Omental fat pad (tissue), 4 donors: ENCODE measurements at places on chromosomes 5 and 9. TPM values are rescaled to one million over a fixed set of nuclear protein-coding genes. Genes with fewer than 3 reads are reported as not detected.

GRCh38 chr5:118371973-118372831, 616.1 kb downstream of the DTWD2 start:
- no peak for DNase-seq

The PROB1 gene
- 1.4 TPM for total RNA-seq

- DNase-seq, result no peak
These were observed 99.9 kb upstream of the PITX1 start for GRCh38 chr5:135133698-135134515.

- DNase-seq, result no peak
These were observed 92.0 kb upstream of the SSBP2 start for GRCh38 chr5:81842795-81843398.

DNA sequence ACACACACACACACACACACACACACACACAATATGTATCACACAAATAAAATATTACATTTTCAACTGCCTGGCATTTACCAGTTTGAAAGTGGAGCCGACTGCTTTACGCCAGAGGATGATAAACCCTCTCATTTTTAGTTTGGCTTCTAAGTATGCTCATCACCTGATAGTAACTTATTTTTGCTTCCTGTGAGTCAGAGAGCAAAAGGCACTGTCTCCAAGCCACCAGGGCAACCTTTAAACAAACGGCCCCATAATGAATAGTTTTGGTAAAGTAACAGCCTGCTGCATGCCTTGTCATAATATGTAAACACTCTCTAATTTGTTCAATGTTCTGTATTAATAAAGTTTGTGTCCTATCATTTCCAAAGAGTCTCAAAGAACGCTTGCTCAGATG, 26.9 kb downstream of the KLF4 start:
- no peak for DNase-seq

DNA sequence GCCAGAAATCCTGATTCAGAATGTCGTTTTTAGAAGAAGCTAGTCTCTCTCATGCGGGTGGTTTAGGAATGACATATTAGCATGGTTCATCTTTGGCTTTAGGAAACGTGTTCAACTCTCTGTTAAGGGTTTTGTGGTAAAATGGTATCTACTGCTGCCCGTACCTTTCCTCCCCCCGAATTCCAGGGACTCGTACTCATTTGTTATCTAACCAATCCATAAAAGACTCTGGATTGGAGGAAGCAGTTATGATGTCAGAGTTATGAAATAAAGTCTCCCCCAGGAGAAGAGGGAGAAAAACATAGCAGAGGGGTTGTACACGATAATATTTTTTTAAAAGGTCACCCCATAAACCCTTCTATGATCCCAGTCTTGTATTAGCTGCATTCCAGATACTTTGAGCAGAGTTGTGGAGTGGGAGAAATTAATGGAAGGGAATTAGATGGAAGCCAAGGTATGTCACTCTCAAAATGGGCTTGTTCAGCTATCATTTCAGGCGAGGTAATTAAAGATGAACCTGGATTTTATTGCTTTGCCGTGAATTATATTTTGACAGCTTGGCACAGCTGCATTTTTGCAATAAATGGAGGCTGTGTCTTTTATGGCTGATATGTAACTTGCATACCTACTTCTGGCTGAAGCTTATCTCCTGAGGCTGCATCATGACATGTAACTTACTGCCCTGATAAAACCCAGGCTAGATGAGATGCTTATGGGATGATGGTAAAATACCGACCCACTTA, 31.3 kb downstream of the RAI14 start:
- DNase-seq, result no peak

The SLC4A9 gene
- 0.19 TPM for total RNA-seq

DNA sequence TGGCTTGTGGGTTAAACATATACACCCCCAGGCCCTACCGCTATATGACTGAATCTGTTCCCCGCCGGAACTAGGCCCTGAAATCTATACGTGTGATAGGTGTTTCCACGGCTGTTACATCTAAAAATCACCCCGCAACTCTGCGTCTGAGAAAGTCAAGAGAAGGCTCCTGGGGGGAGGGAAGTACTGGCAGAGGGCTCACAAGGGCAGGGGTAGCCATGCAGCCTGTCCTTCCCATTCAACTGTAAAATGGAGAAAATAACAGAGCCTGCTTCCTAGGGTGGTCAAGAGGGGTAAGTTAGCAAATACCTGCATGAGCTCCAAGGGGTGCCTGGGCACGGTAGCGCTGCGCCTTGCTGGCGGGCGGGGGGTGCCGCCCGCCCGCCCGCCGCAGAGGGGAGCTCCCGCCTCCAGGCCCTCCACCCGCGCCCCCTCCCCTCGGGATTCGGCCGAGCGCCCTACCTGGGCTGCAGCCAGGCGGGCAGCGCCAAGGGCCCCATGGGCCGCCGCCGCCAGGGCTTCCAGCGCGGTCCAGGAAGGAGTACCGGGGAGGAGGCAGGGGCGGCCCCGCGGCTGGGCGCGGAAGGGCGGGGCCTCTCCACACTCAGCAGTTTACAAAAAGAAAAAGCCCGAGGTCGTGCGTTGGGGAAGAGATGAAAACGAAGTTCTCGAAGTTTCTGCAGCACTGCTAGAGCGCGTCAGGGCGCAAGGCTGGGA, at the start of gene HACD4:
Gene HACD4, minus strand, starts transcription at position 550 of the 717 bp plus-strand sequence. Its CDS starts 50 bp downstream, at position 500.
- DNase-seq, result no peak

The SUSD3 gene
- total RNA-seq, result 17.8 TPM

The C9orf153 gene
- 0.46 TPM for total RNA-seq

DNA sequence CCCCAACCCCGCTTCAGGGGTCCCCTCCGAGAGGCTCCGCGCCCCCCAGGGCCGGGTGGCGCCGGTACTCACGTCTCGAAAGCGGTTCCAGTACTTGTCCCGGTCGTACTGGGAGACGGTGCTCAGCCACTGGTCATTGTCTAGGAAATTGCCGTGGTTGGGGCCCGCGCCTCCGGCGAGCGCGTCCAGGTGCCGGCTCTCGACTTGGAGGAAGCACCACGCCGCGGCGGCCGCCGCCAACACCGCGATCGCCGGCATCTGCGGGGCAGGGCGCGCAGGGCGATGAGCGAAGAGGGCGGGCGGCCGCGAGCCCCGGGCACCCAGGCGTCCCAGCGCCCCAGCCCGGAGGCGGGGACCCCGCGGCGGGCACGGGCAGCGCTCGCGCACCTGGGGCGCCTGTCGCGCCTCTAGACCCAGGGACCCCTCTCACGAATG, 808 bp downstream of the SPOCK1 start:
- no peak for DNase-seq

- DNase-seq, result no peak
These were observed 1.0 kb downstream of the BASP1 start for GRCh38 chr5:17218353-17219005.

- DNase-seq, result no peak
These were observed 91.4 kb downstream of the ANGPTL2 start for GRCh38 chr9:127030814-127031740.

GRCh38 chr5:75054134-75054930, 2.0 kb upstream of the GCNT4 start:
- DNase-seq, result no peak

The WNT8A gene
- total RNA-seq, result not detected

DNA sequence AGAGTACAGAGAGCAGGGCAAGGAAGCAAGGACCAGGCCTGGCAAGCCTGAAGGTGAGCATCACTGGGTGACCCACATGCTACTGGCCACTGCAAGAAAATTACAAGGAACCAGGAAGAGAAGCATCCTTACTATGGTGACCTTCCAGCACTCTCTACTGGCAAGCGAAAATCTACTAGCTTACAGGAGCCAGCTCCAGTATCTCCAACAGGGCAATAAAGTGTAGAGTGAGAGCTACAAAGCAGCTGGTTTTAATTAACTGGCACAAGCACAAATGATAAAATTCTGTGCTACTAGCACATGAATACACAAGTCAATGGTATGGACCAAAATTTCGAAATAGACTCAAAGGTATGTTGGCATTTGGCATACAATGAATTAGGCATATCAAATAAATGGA, 113.3 kb upstream of the CAST start:
- DNase-seq, result no peak

- DNase-seq, result no peak
These were observed 10.3 kb upstream of the QRFP start for GRCh38 chr9:130906735-130907416.

DNA sequence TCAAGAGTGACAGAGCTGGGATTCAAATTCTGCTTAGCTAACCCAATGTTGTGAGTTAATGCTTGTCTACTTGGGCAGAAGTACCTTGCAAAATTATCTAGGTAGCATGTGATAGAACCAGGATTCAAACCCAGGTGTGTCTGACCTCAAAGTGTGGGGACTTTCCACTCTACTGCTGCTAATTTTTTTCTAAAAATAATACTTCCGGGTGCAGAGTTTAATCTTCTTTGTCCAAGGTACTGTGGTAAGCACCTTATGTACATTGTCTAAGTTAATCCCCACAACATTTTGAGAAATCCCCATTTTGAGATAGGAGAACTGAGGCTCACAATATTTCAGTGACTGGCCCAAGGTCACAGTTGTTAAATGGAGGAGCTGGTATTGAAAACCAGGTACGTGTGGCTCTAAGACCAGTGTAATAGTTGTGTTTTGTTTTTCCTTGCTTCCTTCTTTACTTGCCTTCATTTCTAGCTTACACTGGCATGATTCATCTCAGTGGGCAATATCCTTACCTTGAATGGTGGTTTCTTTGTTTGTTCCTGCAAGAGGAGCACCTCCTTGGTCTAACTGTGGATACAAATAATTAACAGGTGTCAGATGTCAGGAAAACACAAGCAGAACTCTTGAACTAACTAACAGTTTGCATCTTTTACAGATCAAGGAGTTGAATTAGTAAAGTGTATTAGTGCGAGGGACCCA, 7.5 kb downstream of the ALDOB start:
- no peak for DNase-seq

GRCh38 chr9:34486572-34486971, 28.0 kb downstream of the DNAI1 start:
- DNase-seq, result no peak

The RIMOC1 gene
- 16.3 TPM for total RNA-seq

DNA sequence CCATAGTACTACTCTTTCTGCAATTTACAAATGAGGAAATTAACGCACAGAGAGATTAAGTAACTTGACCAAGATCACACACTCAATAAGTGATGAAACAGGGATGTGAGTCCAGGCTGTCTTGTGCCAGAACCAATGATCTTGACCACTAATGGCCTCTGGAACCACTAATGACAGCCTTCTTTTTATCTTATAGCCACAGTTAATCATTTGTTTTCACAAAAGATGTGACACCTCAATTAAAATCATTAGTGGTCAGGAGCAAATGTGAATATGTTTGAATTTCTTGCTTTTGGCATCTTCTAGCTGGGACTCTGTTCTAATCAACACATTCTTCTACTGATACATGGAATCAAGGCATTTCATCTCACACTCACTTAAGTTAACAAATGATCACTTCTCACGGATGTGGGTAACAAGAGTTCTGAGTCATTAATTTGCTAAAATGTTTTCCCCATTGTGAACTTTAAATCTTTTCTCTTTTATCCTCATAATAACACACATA, 102.7 kb upstream of the CD180 start:
- no peak for DNase-seq

The ARSI gene
- 43.1 TPM for total RNA-seq

DNA sequence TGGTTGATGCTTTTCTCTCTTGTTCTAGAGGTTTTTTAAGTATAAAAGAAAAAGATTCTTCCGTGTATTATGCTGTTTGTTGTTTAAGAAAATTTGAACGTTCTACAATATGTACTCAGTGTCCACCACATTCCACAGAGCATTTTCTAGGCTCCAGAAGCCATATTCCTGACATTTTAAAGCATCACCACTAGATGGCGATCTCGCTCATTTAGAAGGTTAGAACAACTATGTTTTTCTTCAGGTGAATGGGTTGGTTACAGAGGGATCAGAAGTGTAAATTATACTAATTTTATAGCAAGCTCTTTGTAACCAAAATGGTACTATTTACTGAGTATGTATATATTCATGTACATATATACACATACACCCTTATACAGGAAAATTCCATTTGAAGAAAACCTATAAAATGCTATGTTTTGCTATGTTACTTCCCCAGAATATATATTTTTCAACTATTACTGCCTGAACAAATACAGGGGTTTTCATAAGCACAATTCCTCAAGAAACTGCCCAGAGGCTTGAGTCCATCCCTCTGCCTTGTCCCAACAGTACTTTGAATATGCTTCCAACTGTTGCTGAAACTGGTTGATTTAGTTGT, 284.3 kb downstream of the CCDC171 start:
- no peak for DNase-seq

GRCh38 chr9:122904466-122904822, 715 bp downstream of the RC3H2 start:
- DNase-seq, result no peak

The TXNDC8 gene
- total RNA-seq, result not detected

- DNase-seq, result no peak
These were observed 131.7 kb upstream of the PHYKPL start for GRCh38 chr5:178364326-178364675.

DNA sequence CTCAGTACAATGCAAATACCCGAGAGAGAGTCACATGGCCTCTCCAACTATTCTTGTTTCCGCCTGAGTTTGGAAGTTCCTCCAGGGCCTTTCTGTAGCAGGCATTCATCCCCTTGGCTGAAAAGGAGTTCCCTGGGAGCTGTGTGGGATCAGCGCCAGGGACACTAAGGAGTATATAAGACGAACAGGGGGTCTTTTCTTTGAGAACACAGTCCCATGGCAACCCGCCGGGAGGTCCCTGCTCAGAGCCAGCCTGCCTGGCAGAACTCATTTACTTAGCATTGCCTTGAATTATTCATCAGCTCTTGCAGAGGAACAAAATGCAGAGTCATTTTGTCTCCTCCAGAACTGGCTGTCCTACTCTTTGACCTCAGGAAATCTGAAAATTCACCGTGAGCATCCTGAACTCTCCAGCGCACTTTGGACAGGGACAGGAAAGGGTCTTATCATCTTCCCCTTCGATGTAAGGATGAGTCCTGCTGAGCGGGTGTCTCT, 120.4 kb upstream of the OSMR start:
- DNase-seq, result no peak

The PCDHAC2 gene
- 3.1 TPM for total RNA-seq

The CTXN3 gene
- total RNA-seq, result not detected

- no peak for DNase-seq
These were observed 7.7 kb upstream of the TLE4 start for GRCh38 chr9:79564105-79564504.

DNA sequence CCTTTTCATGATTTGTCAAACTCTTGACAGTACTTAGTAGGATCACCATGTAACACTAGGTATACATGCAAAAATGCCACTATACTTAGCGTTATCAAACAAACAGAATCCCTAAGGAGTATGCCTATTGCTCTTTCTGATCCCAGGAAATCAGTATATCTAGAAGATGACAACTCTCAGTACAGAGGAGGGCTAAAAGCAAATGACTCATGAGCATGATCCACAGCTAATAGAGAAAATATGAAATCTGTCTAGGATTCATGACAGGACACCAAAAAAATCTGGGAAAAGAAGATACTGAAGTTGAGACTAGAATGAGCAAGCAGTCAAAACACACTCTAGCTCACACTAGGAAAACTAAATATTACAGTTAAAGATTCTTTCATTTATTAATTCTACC, 89.2 kb downstream of the RAPGEF6 start:
- no peak for DNase-seq

The SLC36A3 gene
- not detected for total RNA-seq

- no peak for DNase-seq
These were observed 233.2 kb downstream of the SPATA31A1 start for GRCh38 chr9:39588500-39589137.

The TNC gene
- 3.2 TPM for total RNA-seq

The C6 gene
- 14.2 TPM for total RNA-seq
